Activated CD4-positive, alpha-beta T cell treated with anti-CD3 and anti-CD28 coated beads, Interleukin-2, amount 50 U/mL, for 1 hour (primary cell): ENCODE measurements at places on chromosomes 3 and 15.

GRCh38 chr15:63595065-63595464 is 2.1 kb upstream of the FBXL22 start:
- no peak for DNase-seq

DNA sequence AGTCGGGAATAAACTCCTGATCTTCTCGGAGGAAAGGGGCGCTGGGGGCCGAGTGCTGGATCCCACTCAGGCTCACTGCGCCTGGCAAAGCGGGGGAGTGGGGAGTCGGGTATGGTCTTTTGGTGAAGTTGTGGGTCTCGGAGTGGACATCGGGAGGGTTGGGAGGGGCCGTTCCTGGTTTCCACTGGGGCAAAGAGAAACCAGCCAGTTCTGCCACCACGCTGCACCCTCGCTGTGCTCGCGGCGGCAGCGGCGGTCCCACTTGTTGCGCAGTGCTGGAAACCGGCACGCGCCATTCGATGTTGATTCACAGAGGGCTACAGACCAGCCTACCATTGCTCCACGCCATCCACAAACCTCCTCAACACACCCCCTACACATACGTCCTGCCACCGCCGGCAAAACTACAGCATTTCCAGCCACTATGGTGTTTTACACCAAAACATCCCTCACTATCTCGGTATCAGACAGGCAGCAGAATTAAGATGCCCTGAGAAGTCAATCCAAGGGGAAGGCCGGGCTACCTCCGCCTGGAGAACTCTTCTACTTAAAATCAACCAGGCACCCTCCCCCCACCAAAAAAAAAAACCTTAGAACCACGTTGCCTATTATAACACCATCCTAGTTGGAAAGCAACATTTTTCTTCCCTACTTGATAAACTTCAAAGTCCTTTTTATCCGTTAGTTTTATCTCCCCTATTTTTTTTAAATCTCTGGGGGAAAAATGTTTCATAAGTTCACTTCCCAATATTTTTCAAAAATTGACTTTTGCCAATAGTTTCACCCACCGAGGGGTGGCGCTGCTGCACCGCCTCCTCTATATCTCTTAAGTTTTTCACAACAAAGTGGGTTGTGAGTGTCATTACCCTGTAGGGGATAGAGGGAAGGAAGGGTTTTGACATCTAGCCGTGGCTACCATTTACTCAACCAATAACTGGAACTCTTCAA is 3.6 kb downstream of the BCL6 start:
- peak; percentile 76 for DNase-seq

DNA sequence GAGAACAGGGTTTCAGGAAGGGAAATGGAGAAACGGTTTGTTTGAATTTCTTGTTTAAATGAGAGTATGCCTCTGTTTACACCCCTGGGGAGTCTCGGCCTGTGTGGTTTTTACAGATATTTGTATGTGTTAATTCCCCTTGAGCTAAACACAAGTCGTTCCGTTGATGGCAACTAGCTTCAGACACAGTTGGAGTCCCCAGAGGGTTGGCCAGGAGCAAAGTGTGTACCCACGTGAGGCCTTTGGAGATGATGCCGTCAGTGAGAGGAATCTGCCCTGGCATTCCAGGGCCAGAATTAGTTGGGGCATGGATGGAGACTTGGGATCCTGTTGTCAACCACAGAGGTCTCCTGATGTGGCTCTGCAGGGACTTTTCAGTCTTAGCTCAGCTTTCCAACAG is 44.0 kb downstream of the CEMIP start:
- DNase-seq = no peak

DNA sequence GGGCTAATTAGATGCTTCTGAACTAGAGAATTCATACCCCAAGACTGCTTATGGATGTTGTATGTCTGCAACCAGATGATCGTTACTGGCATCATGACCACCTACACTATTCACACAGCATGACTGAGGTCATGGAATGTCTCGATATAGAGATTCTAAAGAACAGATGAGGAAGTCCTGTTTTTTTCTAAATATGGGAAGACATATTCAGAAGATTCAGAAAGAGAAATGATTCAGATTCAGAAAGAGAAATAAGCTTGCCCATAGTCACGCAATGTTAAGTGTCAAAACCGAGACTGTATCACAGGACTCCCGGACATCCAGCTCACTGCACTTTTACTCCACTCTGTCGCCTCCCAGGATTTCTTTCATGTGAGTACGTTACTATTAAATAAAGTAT is 136.2 kb downstream of the TPRG1 start:
- DNase-seq = no peak

GRCh38 chr3:124701687-124702086 is 28.6 kb upstream of the UMPS start:
- no peak for DNase-seq

DNA sequence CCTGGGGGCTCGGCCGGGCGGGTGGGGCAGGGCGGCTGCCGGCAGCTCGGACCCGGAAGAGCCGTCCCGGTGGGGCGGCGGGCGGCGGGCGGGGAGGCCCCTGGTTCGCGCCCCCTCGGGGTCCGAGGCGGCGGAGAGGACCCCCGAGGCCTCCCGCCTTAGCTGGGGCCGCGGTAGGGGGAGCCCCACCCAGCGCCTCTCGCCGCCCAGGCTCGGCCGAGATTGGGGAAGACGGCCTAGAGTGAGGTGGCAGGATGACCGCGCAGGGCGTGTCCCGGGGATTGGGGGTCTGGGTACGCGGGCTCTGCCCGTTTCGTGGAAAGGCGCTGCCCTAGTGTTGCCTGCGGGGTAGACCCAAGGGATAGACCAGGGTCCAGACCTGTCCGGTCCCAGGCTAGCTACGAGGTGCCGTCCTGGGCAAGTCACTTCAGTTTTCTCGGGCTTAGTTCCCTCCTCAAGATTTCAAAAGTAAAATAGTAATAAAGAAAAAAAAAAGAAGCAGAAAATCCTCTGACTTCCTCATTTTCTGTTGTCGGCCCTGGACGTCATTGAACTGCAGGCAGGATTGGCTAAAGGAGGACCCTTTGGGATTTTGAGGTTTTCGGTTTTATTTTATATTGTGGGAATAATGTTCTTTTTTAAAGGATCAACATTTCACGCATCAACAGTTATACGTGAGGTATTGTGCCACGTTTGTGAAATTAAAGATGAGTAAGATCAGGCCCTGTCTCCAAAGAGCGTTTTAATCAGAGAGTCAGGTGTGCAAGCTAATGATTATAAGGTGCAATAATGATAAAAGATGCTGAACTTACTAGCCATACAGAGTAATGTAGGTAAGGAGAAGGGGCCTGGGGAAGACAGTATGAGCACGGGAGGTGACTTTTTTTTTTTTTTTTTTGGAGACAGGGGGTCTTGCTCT is 679 bp downstream of the IQGAP1 start:
- DNase-seq = peak; percentile 39

DNA sequence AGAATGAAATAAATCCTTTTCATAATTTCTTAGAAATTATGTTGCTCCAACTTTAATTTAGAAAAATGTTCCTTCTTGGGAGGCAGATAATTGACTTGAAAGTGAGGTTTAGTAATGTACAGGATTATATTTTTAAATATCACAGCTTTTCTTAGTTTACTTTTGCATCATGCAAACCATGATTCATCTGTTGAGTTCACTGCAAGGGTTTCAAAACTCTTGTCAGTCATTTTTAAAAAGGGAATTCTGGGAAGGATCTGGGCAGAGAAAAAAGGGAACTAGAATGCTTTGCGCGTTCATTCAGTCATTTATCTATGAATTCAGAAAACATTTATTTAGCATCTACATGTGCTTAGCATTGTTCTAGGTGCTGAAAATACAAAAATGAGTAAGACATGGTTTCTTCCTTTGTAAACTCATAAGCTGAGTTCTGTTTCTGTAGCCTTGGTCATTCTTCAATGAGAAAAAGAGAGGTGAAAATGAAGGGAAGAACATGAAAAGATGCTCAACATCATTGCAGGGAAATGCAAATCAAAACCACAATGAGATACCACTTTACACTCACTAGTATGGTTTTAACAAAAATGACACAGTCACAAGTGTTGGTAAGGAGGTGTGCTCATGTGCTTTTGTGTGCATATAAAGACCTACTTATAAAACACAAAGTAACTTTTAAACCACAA is 209.1 kb downstream of the NR1D2 start:
- no peak for DNase-seq

GRCh38 chr15:66233487-66234415 is 19.8 kb downstream of the MEGF11 start:
- no peak for DNase-seq

DNA sequence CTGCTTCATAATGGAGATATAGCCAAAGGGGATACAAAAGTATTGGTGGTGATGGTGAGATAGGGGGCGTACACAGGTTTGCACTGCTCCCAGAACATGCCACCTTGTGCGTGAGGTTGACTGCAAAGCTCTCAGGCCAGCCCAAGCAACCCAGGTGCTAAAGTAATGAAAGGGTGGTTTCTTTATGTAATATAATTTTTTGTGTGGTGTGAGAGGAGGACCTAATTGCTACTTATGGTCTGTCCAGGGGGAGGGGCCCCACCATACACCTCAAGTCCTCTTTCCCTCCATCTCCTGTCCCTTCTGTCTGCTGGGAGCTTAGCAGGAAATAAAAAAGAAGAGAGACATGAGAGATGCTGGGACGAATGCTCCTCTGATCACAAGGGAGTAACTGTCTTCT is 53.8 kb downstream of the STARD5 start:
- DNase-seq = no peak

GRCh38 chr3:28033059-28033784 is 208.2 kb upstream of the CMC1 start:
- DNase-seq = no peak

DNA sequence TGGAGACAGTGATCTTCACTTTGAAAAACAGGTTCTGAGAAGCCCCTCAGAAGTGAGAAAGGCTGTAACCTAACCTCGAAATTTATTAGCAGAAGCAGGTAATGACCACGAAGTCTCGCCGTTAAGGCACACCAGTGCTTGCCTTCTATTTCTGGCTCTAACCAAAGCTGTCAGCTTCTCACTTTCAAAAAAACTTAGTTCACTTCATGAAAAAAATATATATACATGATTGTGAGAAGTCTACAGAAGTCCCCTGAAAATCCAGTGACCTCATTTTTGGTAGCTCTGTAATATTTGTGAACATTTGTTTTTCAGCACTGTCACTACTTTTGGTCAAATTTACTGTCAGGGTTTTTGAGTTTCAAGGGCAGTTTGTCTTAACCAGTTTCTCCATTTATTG is 19.1 kb upstream of the AKAP13 start:
- DNase-seq = no peak

- DNase-seq = no peak
These were observed 6.2 kb upstream of the MYO1E start for GRCh38 chr15:59378855-59379254.

- no peak for DNase-seq
These were observed 206.2 kb downstream of the CTNNB1 start for GRCh38 chr3:41405466-41405865.

GRCh38 chr3:186247821-186248814 is 113.9 kb downstream of the DGKG start:
- no peak for DNase-seq

GRCh38 chr15:94858449-94858848 is 627.1 kb downstream of the MCTP2 start:
- DNase-seq = no peak

DNA sequence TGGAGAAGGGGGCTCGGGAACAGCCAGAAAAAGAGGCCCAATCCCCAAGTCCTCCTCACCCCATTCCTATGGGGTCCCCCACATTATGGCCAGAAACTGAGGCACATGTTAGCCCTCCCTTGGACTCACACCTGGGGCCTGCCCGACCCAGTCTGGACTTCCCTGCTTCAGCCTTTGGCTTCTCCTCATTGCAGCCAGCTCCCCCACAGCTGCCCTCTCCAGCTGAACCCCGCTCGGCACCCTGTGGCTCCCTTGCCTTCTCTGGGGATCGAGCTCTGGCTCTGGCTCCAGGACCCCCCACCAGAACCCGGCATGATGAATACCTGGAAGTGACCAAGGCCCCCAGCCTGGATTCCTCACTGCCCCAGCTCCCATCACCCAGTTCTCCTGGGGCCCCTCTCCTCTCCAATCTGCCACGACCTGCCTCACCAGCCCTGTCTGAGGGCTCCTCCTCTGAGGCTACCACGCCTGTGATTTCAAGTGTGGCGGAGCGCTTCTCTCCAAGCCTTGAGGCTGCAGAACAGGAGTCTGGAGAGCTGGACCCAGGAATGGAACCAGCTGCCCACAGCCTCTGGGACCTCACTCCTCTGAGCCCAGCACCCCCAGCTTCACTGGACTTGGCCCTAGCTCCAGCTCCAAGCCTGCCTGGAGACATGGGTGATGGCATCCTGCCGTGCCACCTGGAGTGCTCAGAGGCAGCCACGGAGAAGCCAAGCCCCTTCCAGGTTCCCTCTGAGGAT is 10.6 kb downstream of the MAP1A start:
- DNase-seq = no peak

GRCh38 chr3:53843195-53844177 is 2.7 kb downstream of the CHDH start:
- no peak for DNase-seq

DNA sequence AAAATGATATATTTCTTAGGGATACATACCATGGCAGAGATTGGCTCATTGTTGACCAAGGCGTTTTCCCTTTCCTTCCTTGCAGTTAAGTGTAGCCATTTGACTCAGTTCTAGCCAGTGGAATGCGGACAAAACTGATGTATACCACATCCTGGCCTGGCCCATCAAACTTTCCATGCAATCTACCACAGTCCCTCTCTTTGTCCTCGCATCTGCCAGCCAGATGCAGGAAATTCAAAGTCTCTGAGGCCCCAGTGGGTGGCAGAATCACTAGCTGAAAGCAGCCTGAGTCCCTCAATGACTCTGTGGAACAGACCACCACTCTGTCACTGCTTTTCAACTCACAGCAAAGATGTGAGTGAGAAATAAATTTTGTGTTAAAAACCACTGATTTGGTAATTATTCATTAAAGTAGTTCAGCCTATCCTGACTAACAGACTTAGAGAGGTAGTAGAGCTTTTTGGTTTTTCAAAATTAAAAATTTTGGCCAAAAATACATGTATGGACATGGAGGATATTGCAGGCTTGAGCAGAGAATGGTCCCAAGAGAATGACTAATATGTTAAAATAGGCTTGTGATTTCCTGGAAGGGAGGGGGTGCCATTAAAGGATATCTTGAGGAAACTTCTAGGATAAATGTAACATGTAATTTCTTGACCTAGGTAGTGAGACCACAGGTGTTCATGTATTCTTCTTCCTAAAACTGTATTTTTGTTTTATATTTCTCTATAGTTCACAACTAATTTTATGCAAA is 10.9 kb downstream of the LRRFIP2 start:
- DNase-seq = no peak

GRCh38 chr3:169930843-169931242 is 19.5 kb downstream of the SAMD7 start:
- no peak for DNase-seq

- no peak for DNase-seq
These were observed 876.7 kb downstream of the NAALADL2 start for GRCh38 chr3:175735866-175736265.

DNA sequence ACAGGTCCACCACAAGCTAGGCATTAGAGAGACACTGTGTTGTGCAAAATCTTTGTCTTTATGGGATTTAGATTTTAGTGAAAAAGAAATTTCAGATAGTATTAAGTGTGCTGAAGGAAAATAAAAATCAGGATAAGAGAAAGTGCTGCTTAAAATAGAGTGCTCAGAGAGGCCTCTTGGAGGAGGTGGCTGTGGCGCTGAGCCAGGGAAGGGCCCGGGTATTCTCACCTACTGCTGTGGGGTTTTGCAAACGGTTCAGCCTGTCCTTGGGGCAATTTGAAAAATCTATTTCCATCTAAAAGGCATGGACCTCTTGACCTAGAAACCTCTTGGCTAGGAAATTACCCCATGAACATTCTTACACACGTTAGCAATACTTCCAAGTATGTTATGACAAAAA is 267.7 kb downstream of the TJP1 start:
- DNase-seq = no peak
